ENCODE measurements at places on chromosomes 12 and 14.

GRCh38 chr12:65275627-65276026, 2.9 kb upstream of the MSRB3 start:
- no peak for DNase-seq

DNA sequence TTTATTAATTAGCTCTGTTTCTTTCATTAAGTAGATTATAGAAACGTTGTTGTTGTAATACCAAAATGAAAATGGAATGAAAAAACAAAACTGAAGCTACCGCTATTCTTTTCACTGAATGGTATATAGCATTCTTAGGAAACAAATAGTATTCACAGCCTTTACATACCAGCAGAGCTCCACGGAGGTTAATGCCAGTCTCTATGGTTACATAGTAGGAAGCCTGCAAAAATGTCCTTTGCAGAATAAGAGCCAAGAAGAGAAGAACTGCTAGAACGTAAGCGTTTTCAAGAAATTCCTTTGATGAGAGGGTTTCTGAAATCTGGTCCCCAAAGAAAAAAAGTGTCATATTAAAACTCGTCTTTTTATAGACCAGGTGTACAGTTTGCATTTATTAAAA, 30.6 kb downstream of the ABCC9 start:
- no peak for DNase-seq

DNA sequence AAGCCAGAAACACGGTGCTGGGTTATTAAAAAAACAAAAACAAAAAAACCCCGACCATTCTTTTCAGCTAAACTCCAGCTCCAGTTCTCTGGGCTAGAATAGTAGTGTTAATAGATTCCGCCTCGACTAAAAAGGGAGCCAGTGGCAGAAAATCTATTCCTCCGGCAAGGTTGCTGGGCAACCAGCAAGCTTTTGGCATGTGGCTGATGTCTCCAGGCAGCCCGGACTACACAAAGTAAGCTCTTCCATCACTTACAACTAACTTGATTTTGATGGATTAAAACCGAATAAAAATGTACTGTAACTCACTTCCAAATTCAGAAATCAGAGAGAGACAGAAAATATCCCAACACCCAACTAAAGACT, 126.4 kb upstream of the FOXN3 start:
- DNase-seq = no peak

DNA sequence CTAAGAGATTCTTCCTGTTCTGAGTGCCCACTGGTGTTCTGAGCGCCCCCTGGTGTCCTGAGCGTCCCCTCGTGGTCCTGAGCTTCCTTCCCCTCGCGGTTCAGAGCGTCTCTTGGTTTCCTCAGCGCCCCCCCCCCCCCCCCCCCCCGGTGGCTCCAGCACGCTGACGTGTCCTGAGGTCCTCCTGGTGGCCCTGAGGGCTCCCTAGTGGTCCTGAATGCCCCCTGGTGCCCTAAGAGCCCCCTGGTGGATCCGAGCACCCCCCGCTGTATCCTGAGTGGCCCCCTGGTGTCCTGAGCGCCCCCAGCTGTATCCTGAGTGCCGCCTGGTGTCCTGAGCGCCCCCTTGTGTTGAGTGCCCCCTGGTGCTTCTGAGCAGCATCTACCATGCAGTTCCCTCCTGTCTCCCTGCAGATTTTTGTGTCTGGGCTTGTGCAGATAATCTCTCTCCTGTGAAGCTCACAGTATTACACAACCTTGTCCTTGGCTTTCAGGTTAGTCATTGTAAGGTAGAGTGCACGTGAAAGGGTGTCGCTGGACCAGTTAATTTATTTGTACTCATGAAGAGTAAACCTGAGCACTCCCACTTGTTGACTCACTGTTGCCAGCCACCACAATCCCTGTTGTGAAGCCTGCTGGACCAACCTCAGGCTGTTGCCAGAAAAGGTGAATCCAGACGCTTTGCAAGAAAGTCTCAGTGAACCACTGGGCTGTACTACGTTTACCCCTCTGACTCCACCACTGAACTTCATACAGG, 1168.4 kb downstream of the TMEM121 start:
- DNase-seq = peak; percentile 56

DNA sequence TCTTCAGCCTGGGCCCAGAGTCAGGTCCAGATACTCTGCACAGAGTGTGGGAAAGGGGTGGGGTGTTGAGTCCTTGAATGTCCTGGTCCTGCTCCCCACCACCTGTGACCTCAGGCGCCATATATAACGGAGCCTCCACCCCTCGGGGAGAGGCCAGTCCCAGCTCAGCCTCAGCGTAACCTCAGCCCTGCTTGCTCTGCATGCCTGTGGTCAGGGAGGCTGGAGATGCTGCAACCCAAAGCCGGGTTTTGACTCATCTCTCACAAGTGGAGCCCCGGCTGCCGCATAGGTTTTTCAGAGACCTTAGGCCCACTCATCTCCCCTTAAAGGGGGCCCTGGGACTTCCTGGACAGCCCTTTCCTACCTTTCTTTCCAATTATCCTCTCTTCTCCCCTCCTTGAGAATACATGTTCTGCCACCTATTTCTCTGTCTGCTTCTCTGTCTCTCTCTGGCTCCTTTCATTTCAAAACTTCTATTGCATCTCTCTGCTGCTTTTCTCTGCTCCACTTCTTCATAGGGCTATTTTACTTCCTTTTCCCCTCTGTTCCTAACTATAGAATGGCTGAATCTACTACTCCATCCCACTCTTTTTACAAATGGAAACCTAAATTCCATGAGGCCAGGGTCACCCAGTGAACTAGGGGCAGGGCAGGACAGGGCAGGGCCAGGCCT, 1.2 kb downstream of the ITGB7 start:
- peak; percentile 45 for DNase-seq

GRCh38 chr12:91910871-91911388, 234.7 kb downstream of the BTG1 start:
- DNase-seq = no peak

GRCh38 chr12:109773384-109774011, 59.7 kb downstream of the TRPV4 start:
- DNase-seq = no peak

- DNase-seq = no peak
These were observed 147.7 kb downstream of the CALM1 start for GRCh38 chr14:90544566-90544965.

Data from CD4-positive, alpha-beta memory T cell (primary cell).